ENCODE measurements at places on chromosomes 3 and 15. TPM values are rescaled to one million over a fixed set of nuclear protein-coding genes. Genes with fewer than 3 reads are reported as not detected.

The FES gene
- total RNA-seq = 26.1 TPM

The FBXW12 gene
- total RNA-seq = not detected

The SENP8 gene
- 3.4 TPM for total RNA-seq

The CHRM5 gene
- not detected for total RNA-seq

The DUOXA2 gene
- not detected for total RNA-seq
